ENCODE measurements at places on chromosomes 12 and 14.

DNA sequence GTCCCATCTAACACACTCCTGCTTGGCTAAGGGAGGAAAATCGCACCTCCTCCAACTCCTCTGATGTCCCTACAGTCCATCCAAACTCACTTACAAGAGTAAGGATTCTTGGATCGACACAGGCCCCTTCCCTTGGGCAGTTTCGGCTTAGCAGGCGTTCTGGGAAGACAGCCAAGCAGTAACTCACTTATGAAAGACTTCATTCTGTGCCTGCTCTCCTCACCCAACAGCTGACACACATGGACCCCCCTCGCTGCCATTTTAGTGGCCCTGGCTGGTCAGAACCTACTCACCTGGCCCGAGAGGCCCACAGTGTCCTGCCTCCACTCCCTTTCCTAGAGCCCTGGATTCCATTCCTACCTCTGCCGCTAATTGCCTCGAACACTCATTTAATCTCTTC is 52.3 kb upstream of the BCL2L14 start:
- peak; percentile 19 for DNase-seq

DNA sequence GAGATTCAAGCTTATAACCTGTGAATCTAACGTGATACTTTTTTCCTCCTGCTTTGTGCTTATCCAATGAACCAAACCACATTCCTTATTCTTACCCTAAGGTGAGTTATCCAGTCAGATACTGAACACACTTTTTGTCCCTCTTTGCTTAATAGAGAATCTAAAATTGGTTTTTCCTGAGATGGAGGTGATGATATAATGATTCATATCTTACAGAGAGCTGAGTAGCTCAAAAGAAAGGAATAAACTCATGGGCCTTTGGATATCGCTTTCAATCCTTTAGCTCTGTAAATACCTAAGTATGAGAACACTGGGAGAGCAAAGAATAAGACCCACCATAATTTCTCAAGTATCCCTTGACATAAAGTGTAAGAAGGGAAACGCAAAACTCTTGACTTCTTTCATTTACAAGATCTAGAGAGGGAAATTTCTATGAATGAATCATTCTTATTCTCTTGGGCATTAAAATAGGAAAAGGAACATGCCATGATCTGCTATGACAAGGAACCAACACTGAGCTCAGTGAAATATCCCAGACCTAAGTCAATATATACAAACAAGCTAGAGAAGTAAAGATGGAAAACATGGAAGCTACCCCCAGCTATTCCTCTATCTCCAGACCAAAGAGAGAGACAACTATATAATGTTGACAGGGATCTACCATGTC is 81.8 kb upstream of the STAC3 start:
- DNase-seq, result peak; percentile 51

DNA sequence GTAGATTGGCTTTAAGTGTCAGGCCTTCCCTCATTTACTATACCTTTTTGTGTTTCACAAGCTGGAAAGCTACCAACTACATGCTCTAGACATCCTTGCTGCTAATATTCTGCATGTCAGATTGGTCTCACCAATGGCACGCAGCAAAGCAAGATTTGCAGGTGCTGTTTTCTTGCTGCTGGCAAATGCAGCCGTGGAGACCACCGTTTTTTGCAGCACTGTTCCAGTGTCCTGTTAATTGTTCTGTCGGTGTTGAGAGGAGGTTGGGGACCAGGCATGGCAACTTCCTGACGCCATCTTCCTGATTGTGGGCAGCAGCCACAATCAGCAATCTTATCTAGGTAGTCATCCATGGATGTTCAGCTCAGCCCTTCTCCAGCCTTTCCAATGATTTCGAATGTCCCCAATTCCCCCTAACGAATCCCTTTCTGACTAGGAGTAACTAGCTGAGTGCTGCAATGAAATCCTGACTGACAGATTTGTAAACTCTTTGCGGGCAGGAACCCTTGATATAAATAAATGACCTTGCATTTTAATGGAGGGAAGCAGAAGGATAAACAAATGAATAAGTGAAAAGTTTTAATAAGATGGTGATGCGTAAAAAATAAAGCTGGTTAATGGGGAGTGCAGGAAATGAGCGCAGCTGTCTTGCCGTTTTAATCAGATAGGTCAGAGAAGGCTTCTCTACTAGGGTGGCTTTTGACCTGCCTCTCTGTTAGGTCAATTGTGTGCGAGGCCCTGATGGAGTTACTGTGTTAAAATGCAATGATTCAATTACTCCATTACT is 574 bp upstream of the CRADD start:
- no peak for DNase-seq

- DNase-seq, result peak; percentile 70
Observed at GRCh38 chr14:64303471-64303917, 9.3 kb upstream of the ESR2 start.

GRCh38 chr14:20492486-20492885 is 12.9 kb upstream of the RNASE10 start:
- no peak for DNase-seq

DNA sequence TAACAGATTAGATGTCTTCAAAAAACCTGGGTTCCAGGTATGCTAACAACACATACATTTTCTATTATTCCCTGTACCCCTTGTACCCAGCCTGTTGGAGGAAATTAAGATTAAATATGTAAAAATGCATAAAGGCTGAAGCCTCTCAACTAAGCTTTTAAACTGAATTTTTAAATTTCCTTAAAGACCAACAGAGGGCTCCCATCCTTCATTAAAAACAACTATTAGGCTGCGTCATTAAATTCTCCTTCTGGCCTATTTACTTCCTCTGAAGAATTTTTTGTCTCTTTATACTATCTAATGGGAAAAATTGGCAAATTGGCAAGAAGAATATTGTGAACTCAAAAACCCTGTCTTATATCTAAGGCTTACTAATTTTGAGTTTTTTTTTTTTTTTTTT is 21.8 kb downstream of the SENP1 start:
- no peak for DNase-seq

DNA sequence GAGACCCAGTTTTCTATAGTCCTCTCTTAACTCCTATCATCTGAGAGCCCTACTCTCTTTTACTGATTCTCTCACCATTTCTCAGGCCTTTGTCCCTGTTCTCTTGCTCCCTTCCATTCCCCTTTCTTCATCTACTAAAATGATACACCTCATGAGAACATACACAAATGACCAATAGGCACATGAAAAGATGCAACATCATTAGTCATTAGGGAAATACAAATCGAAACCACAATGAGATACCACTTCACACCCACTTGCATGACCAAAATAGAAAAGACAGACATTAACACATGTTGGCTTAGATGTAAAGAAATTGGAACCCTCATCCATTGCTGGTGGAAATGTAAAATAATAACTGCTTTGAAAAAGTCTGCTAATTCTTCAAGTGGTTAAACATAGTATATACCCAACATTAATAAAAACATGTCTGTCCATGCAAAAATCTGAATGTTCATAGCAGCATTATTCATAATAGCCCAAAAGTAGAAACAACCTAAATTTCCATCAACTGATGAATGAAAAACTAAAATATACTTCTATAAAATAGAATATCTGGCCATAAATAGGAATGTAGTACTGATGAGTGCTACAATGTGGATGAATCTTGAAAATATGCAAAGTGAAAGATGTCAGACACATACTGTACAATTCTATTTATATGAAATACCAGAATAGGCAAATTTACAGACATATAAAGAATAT is 66.0 kb downstream of the DENND5B start:
- peak; percentile 86 for DNase-seq

All from LHCN-M2 (cell line).